Right renal pelvis (tissue), 4 donors: ENCODE measurements at places on chromosomes 11 and 22.

DNA sequence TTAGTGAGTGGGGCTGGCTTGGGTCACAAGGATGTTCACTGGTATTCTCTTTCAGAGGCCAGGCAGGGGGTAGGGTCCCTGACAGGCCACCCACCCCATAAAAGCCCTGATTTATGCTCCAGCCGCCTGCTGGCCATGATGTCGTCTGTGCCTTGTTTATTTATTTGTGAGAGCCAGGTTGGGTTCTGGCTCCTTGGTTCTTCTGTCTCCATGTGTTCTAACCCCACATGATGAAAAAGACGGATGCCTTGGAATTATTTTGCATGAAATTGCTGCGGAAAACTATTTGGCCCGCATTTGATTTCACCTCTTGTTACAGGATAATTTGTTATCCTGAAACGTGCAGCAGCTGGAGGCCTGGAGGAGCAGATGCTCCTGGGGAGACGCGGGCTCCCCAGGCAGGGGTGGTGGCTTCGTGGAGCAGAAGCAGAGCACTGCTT lies 46.3 kb upstream of the WNT11 start:
- no peak for DNase-seq

DNA sequence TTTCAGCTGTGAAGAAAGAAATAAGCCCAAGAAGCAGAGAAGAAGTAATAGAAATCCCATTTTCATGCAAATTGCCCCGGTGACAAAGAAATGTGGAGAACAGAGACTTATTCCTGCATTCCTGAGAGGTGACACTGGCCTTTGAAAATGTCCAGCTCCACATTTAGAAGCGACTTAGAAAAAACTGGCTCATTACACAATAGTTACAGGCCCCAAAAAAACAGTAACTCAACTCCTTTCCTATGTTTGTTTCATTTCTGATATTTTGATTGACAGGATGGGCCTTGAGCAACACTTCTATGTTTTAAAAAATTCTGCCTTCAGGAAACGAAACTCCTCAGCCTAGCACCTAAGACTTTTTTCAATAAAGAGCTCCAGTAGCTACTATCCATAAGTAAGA lies 726.9 kb upstream of the TENM4 start:
- no peak for DNase-seq

GRCh38 chr11:124481365-124482323 lies 36.1 kb upstream of the OR8B8 start:
- DNase-seq = no peak

GRCh38 chr11:18225913-18226312 lies 10.7 kb downstream of the SAA4 start:
- DNase-seq = no peak

DNA sequence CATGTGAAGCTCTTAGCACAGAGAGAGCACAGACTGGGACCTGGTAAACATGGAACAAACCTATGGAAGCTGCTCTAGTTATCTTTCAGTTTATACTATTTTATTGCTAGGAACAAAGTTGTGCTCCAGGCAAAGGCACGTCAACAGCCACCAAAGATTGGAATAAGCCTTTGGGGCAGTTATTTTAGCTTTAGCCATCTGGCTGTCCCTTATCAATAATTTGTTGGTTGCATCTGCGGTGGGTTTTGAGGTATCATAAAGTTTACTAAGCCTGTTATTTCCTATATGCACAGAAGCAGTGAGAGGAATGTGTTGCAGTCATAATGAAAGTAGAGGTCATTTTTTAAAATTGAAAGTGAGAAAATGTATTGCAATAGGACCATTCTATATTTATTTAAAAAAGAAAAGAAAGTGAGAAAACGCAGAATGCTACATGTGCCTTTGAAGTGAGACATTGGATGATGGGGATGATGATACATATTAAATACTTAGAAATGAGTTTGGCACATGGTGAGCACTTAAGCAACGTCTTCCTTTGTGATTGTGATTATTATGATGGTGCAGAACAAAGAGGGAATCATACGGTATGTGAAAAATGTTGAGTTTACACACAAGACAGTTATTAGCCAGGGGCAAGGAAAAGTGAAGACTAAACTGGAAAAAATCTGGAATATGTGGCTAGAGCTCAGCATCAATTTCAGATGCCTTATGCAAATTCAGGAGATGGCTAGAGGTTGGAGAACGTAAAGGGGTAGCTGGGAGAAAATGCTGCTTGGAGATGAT lies 58.3 kb downstream of the PRR5L start:
- DNase-seq = no peak
